ENCODE measurements at places on chromosomes 11 and 22.

- DNase-seq = peak; percentile 63
Measured at GRCh38 chr11:65180877-65181568, 705 bp upstream of the CAPN1 start.

DNA sequence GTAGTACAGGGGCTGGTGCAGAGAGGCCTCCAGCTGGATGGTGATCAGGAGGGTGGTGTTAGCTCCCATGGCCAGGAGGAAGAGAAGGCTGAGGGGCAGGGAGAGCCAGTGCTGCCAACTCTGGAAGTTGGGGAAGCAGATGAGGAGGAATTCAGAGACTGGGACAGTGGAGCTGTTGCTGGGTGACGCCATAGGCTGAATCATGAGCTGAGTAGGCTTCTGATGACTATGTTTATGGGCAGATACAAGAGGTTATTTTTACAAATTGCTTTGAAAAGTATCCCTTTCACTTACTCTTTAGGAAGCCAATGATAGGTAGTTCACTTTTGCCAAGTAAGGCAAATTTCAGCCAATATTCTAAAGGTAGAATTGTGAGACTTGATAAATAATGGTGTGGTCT is 3.1 kb downstream of the OR56A1 start:
- DNase-seq = no peak

GRCh38 chr11:115682101-115682500 is 177.9 kb upstream of the CADM1 start:
- no peak for DNase-seq

DNA sequence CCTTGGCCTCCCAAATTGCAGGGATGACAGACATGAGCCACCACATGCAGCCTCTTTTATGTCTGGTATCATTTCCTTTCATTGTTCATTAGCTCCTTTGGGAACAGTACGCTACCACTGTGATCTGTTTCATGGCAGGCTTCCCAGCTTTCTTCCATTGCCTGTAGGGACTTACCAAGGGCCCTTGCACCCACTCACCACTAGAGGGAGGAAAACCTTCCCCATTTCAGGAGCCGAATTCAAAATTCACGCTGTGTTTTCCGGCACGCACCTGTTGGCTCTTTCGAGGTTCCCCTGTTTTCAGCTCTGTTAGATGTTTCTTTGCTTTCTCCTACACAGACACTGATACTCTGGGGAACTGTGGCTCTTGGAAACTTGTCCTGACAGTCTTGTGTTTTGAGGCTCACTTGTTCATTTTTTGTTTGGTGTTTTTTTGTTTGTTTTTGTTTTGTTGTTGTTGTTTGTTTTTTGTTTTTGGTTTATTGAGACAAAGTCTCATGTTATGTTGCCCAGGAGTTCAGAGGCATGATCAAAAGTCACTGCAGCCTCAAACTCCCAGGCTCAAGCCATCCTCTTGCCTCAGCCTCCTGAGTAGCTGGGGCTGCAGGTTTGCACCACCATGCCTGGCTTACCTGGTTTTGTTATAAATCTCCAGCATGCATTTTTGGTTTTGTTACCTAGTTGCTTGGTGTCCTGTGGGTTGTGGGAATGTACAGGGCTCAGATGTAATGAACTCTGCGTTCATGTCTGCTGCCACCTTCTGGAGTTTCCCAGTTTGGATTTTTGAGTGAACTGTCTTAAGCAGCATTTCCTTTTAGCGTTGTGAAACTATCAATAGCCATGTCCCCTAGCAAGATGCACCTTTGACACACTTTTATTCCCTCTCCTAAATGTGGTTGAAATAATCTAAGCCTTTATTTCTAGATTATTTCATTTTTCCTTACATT is 2.3 kb downstream of the KRTAP5-11 start:
- no peak for DNase-seq

DNA sequence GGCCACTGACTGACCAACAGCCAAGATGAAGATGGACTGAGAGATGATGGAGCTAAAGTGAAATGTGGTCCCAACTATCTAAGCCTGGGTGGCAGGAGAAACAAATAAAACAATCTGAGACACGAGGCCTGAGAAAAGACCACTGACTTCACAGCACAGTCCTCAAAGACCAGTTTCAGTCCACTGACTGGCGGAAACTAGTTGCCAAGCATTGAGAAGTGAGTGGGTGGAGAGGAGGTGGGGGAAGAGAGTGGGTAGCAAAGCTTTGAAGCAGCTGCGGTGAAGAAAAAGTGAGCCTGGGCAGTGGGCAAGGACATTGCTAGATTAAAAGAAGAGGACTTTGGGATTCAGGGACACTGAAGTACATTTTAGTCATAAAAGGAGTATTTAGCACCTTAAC is 1.9 kb downstream of the MS4A1 start:
- DNase-seq = no peak

DNA sequence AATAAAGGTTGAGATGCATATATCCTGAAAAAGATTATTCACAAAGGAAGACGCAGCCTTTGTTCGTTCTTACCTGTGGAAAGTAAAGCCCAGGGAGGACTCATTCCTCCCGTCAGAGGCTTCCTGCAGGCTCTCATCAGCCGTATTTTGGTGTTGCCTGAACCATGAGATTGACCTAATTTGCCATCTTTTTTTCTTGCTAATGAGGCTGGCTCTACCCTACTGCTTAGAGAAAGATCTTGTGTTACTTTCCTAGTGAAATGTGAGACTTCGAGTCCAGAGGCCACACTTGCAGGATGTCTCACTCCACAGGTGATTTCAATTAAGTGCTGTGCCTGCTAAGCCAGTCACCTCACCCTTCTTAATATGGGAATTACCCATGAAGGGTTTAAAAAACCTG is 269.9 kb downstream of the NTM start:
- no peak for DNase-seq

GRCh38 chr11:11641581-11641980 is 19.8 kb upstream of the GALNT18 start:
- DNase-seq = no peak

DNA sequence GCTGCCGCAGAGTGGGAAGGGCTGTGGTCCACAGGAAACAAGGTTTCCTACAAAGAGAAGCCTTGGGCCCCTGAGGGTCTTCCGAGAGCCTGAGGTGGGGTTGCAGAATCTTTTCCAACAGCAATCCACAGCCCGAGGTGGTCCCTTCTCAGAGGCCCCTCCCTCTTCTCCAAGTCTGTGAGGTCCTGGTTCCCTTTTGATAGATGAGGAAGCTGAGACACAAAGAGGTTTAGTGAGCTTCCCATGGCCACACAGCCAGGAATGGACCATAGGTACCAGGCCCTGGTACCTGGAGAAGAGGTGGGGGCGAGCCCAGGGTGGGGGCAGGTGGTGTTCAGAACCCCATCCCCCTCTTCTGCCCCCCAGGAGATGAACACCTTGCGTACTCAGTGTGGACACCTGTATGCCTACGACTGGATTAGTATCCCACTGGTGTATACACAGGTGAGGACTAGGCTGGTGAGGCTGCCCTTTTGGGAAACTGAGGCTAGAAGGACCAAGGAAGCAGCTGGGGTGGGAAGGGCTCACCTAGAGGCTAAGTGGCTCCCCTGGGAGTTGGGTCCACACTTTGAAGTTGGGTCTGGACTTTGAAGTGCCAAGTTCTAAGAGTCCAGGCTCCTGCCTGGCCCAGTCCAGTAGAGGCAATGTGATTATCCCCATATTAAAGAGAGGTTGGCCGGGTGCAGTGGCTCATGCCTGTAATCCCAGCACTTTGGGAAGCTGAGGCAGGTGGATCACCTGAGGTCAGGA is 7.0 kb downstream of the BEST1 start:
- DNase-seq = no peak

GRCh38 chr11:104148074-104148473 is 15.9 kb downstream of the PDGFD start:
- no peak for DNase-seq

DNA sequence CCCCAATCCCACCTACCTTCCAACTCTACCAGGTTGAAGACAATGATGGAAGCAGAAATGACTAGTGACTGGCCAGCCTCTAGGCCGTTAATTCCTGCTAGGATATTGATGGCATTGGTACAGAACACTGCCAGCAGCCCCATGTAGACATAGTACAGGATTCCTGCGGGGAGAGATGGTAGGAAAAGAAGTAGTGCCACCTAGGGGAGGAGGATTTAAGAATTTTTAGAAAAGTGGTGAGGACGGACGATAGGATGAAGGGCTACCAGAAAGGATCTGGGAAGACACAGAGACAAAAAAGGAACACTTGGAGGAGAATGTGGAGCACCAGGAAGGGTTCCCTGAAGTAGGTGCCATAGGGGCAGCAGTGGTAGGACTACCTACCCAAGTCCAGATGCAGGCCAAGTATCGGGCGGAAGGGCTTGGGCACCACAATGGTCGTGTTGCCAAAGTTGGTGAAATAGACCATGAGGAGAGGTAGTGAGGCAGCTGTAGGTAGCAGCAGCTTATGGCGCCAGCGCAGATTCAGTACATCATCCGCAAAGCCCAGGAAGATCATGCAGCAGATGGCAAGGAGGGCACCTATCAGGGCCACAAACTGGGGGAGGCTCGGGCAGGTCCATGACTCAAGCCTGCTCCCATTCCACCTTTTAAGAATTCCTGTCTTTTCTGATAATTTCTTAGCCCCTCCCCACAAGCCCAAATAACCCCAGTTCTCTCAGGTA is 1.2 kb downstream of the DPAGT1 start:
- DNase-seq = no peak

DNA sequence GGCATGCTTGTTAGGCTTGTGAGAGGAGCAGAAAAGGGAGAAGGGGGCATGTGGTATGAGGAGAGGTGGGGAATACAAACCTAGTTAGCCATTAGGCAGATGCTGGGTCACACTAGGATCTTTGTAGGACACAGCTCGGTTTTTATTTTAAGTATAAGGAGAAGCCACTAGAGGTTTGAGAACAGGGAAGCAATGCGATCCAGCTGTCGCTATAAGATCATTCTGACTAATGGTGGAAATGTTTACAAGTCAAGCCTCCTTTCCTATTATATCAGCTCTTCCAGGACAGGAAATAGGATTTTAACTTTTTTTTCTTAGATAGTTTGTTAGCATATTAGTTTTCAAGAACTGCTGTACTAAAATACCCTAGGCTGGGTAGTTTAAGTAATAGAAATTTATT is 609.9 kb downstream of the INSC start:
- DNase-seq = no peak

GRCh38 chr11:17395978-17396377 is 7.5 kb upstream of the KCNJ11 start:
- DNase-seq = no peak

GRCh38 chr22:42389143-42389542 is 43.1 kb downstream of the NFAM1 start:
- no peak for DNase-seq

- no peak for DNase-seq
Measured at GRCh38 chr11:48107188-48107704, 109.4 kb upstream of the OR4B1 start.

- DNase-seq = peak; percentile 41
Measured at GRCh38 chr22:35477911-35478582, 62.6 kb upstream of the RASD2 start.

Data from T1000 (cell line).